ENCODE measurements at places on chromosomes 5 and 9.

DNA sequence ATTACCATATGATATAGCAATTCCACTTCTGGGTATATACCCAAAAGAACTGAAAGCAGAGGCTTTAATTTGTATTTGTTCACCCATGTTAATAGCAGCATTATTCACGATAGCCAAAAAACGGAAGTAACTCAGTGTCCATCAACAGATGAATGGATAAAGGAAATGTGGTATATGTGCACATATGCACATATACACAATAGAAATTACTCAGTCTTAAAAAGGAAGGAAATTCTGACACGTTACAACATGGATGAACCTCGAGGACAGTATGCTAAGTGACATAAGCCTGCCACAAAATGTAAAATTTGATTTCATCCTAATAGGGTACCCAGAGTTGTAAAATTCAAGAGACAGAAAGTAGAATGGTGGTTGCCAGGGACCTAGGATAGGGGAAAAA lies 54.9 kb downstream of the NUP155 start:
- no peak for DNase-seq

- no peak for DNase-seq
These were observed 76.7 kb downstream of the PLCXD3 start for GRCh38 chr5:41433552-41434181.

DNA sequence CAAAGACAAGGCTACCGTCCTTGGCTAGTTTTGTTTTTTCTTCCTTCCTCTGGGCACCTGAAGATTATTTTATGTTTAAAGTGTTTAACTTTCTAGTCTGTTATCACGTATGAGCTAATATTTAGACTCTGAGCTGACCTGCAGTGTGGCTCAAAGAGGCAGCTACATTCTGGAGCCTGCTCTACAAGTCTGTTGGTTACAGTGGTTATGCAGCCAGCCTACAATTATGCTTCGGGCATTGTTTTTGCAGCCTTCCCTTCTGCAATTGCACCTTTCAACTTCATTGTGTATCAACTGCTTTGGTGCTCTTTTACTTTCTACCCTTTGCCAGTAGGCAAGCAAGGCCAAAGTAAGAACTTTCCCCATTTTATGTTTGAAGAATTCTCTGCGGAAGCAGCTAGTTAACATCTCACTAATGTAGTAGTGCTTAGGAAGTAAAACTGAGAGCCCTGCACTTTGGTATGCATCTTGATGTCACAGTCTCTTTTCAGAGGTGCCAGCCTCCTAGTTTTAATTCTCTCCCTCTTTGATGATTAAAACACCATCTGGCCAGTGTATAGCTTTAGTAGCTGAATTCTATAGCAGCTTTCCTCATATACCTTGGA lies 322.1 kb downstream of the FAM170A start:
- DNase-seq: no peak

DNA sequence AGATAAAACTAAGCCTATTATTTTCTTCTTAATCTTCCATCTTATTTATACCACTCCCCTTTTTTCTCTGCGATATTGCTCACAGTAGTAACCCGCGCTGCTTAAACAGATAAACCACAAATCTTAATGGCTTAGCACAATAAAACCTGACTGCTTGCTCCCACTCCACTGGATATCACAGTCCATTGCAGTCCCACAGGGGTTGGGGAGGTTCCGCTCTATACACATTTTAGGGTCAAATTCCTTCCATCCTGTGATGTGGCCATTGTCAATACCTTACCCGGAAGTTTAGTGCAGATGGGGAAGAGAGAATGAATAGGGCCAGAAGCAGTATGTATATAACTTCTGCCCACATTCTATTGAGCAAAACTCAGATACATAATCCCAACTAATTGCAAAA lies 193.7 kb downstream of the RAB3C start:
- DNase-seq: no peak

DNA sequence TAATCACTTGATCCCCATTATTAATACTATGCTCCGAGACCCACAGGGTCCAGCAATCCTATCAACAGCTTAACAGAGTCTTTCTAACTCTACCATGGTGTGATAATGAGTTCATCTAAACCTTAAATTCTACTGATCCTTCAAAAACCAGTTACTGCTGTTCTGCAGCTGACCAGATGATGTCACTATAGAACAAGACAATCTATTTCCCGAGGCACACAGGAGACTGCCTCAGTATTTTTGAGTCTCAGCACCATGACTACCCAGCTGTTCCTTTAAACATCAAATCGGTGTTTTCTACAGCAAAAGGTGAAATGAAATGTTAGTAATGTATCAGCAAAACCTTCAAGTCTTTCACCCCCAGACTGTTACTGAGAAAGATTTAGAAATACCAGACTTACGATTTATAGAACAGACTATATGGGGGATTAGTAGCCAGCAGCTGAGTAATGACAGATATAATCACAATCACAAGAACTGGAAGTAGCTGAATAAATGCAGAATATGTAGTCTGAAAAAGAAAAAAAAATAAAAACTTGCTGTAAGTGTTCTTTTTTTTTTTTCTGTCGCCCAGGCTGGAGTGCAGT lies 16.9 kb downstream of the DNAJC18 start:
- DNase-seq: peak; percentile 49

- no peak for DNase-seq
These were observed 93.1 kb downstream of the BOD1 start for GRCh38 chr5:173523388-173523787.

GRCh38 chr5:173056783-173057061 lies 570 bp downstream of the CREBRF start:
- no peak for DNase-seq

GRCh38 chr5:98933445-98934072 lies 4.8 kb upstream of the CHD1 start:
- DNase-seq: no peak

DNA sequence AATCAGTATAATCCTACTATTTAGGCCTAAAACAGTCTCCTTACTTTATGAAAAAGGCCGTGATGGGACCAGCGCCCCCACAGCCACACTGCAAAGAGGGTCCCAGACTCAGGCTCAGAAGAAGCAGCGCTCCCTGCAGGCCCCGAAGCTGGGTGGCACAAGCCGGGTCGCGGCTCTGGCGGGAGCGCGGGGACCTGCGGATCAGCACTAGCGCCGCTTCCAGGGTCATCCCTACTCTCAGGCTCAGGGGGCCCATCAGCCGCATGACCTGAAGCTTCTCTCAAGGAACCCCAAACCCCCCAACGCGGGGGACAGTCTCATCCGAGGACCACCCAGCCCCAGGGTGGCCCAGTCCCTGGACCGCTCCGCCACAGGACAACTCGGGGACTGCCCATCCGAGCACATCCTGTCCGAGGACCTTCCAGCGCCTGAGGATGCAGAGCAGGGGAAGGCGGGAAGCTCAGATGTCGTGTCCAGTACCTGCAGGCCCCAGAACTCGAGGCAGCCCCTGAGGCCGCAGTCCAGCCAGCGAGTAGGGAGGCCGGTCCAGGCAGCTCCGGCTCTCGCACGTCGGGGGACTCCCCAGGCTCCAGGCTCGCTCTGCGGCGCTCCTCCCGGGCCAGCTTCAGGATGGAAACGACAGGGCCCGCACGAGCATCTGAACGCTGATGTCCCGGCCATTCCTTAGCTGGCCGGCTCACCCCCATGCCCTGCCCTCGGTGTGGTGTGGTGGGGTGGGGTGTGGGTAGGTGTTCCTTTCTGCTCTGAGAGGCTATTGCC lies 32.4 kb upstream of the CDK20 start:
- DNase-seq: no peak

- DNase-seq: no peak
These were observed 41.6 kb downstream of the CHSY3 start for GRCh38 chr5:129945774-129946270.

GRCh38 chr5:143801252-143801939 lies 10.6 kb upstream of the HMHB1 start:
- no peak for DNase-seq

DNA sequence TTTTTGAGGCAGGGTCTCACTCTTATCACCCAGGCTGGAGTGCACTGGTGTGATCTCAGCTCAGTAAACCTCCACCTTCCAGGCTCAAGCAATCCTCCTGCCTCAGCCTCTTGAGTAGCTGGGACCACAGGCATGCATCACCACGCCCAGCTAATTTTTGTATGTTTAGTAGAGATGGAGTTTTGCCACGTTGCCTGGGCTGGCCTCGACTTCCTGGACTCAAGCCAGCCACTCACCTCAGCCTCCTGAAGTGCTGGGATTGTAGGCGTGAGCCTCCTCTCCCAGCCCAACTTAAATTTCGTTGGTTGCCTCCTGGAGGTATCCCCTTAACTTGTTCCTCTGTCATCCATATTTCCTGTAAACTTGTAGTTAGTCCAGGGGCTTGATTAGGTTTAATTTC lies 47.2 kb downstream of the RAB24 start:
- no peak for DNase-seq

- no peak for DNase-seq
These were observed 197.8 kb downstream of the AUH start for GRCh38 chr9:91163773-91164471.

DNA sequence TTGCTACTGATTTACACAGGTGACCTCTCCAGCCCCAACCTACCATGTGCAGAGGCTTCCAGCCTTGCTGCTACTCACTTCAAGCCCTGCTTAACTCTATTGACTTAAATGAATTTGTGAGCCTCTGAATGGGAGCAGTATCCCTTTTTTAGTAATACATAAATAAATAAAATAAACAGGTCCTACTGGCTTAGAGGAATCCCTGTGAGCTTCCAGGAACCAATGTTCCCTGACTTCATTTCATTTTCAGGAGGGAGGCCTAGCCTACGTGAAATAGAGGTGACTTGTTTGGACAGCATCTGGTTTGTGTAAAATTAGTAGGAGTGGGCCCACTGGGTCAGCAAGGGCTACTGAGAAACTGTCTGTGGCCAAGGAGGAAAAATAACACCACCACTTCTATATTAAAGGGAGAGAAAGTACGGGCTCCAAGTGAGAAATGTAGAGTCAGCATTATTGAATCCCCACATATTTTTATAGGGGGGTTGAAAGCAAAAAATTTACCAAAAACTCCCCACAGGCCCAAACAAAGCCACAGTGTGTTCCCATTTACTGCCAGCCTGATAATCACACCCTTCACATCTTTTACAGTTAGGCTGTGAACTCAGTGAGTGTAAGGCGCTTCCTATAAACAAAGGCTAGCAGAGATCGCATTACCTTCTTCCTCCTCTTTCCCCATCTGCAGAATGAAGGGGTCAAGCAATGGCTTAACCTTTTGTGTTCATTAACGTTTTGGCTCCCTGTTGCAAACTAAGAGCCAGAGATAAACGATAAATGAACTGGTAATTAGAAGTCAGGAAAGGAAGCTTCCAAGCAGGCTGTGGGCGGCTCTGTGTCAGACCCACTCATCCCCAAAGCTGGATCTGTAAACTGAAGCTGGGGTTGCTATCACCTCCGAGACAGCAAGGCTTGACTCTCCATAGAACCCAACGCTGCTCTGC lies 138.8 kb upstream of the LIFR start:
- DNase-seq: no peak

DNA sequence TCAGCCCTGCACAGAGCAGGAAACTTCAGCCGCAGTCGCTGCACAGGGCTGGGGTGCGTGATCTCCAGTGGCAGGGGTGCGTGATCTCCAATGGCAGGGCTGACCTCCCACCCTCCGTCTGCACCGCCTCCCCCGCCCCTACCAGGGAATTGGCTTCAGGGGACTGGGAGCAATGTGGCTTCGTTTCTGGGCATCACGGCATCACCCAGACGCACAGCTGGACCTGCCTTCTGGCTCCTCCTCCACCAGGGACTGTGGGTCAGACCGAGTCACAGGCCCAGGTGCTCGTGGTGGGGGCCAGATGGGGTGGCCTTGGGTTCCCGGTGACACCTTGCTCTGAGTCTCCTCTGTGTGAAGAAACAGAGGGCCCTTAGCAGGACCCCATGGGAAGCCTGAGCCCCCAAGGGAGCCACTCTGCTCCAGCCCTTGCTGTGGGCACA lies 51.1 kb downstream of the AHRR start:
- DNase-seq: no peak

DNA sequence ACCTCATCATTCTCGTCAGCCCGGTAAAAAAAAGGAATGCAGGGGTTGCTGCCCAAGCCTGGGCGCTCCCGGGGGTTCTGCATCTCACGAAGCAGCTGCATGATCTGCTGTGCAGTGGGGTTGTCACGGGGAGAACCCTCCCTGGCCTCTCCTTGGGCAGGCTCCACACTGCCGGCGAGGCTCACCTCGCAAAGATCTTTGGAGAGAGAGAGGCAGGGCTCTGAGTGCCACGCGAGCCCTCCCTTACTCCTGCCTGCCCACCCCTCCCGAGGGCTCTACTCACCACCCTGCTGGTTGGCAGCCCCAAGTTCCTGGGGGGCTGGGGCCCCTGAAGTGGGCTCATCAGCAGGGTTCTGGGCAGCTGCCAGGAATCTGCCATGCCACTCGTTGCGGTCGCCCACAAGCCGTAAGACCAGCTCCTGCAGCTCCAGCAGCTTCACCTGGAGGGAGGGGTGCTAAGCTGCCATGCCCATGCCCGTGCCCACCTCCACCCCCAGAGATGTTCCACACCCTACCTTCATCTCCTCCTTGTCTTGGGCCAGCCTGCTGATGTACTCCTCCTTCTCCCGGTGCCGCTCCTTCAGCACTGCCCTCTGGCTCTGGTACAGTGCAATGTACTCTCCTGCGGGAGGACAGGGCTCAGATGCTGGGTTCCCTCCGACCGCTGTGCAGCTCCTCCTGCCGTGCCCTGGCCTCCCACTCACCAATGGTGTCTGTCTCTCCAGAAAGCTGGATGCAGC lies 18.6 kb downstream of the GOLGA2 start:
- no peak for DNase-seq

DNA sequence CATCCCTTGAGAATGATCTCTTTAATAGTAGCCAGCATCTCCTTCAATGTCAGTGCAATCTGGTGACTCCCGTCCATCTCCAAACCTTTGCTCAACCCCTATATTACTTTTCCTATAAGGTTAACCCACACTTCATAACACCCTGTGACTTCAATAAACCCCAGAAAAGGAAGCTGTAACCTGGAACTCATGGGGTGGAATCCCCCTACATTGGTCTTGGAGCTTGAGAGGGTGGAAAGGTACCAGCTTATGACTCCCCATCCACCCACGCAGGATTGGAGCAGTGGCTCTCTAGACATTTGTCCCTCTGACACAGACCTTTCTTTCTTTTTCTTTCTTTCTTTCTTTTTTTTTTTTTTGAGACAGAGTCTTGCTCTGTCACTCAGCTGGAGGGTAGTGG lies 54.7 kb upstream of the ZFR start:
- DNase-seq: no peak

GRCh38 chr5:116365006-116365496 lies 209.6 kb downstream of the SEMA6A start:
- DNase-seq: no peak

DNA sequence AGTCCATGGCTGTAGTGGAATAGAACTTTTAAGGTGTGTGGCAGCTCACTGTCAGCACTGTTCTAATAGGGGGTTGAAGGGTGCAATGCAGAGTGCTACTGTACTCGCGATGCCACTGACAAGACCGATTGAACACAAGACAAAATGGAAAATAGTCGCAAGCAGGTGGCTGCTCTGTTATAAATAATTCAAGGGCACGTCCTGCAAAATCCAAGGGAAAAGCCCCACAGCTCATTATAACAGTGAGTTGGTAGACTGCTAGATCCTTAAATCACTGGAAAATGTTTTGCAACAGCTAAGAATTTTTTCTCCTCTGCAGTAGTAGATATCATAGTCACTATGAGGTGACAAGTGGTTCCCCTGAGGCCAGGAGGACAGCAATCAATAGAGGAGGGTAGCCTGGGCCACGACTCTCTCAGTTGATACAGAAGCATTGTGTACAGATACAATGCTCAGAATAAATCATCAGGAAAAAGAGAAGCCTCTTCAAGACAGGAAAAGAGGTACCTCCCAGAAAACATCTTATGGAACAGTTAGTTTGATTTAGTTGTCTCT lies 926.3 kb downstream of the TLE4 start:
- no peak for DNase-seq

GRCh38 chr5:109045710-109046109 lies 298.0 kb downstream of the FER start:
- DNase-seq: no peak

- no peak for DNase-seq
These were observed 533.3 kb downstream of the ACTL7B start for GRCh38 chr9:108322326-108323098.

Measured in GM04504 (cell line).